GM23338 (cell line): ENCODE measurements at places on chromosomes 4 and X.

- no peak for DNase-seq
Measured at GRCh38 chr4:162149644-162150043, 14.2 kb downstream of the FSTL5 start.

DNA sequence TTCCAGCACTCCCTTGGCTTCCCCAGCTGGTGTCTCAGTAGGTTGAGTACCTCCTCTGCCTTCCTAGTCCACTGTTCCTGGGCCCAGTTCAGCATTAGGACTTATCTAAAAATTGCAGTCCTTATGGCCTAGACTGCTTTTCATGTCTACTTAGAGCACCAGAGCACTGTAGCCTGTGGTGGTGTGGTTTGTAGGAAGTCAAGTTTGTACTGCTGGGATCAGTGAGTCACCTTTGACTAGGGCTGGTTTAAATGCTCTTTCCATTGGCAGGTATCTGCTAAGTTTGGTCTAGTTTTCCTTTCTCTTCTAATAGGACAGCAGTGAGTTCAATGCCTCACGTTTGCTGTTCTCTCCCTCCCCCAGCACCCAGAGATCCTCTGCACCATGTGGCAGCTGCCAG is 233.6 kb upstream of the WDFY3 start:
- DNase-seq, result no peak

DNA sequence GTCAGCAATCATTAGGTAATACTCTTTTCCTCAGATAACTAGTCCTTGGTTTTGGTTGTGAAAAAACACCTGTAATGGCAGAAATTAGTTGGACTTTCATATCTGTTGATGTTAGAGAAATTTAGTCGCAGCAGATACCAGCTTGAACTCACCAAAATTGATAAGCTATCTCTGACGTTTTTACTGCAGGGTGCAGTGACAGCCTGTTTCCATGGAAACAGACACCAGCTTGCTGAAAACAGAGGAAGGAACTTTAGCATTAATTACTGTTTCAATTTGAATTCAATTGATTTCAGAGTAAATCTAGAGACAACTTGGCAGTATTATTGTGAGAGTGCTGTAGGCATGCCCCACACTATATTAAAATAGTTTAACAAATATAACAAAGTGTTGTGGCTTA is 246.5 kb downstream of the PPP1R2C start:
- no peak for DNase-seq

- no peak for DNase-seq
Measured at GRCh38 chr4:179596621-179597020, 2154.4 kb upstream of the AGA start.

GRCh38 chrX:43469391-43470054 is 186.6 kb upstream of the MAOA start:
- DNase-seq, result no peak

- DNase-seq, result no peak
Measured at GRCh38 chr4:80500613-80501012, 165.1 kb downstream of the CFAP299 start.

DNA sequence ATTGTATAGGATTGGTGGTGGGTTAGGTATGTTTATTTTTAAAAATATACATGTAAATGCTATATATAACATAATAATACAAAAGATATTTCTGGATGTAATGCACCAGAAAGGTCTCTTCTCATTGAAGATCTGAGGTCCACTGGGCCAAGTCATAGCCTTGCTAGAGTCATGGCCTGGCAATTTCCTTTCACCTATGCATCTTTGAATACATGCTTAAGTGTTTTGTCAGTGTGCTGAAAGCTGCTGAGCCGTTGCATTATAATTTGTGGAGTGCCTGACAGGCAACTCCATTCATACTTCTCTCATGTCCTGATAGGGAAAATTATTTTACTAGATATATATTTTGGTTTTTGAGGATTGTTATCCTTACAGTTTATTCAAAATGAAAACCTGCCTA is 410.2 kb upstream of the CT83 start:
- no peak for DNase-seq

DNA sequence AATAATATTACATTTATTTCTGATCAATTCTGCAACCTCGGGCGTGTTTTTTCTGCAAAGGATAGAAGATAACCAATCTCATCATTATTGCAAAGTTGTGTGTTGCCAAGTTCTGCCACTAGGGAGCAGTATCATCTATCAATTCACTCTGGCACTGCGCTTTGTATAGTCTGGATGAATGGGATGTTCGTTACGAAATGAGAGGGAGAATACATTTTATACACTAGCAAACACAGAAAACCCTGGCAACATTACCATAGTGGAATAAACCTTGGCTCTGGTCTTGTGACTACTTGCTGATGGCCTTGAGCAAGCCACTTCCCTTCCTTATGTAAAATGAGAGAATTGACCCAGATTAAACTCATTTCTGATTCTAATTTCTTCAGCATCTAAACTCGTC is 97.5 kb upstream of the ZNF518B start:
- peak; percentile 81 for DNase-seq

GRCh38 chr4:36138220-36138619 is 106.1 kb downstream of the ARAP2 start:
- no peak for DNase-seq

DNA sequence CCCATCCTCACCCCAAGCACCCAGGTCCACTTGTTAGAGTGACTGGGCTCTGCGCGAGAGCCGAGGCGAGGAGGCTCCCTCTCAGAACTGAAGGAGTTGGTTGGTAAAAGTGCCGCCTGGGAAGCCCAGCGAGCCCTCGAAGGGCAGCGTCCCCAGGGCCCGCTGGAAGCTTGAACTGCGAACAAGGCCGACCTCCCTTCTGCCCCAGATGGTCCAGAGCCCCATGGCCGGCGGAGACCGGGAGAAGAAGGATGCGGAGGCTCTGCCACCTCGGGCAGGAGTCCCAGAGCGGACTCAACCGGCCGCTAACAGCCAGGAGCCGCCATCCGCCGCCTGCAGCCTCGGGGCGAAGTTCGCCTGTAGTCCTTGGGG is 116.3 kb upstream of the TEX13C start:
- peak; percentile 23 for DNase-seq

DNA sequence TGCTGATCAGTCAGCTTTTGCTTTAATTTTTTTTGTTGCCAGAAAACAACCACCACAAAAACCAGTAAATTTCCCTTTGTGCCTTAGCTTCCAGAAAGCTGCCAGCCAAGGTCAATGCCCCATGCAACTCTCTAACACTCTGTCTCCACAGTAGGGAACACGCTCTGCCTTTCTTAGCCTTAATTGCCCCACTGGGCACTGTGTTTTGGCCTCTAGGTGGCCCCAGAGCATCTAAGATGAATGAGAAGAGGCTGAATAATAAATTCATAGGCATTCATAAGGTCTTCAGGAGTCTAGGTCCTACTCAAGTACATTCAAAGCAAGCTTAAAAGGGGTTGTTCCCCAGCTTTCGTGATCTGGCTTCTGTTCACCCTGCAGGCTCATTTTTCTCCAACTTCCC is 57.7 kb upstream of the PASD1 start:
- DNase-seq, result peak; percentile 62

- peak; percentile 20 for DNase-seq
Measured at GRCh38 chrX:47629419-47630200, at the start of gene CFP. CFP (minus strand) TSS chrX:47629930; CDS start chrX:47629844, 86 bp downstream.

DNA sequence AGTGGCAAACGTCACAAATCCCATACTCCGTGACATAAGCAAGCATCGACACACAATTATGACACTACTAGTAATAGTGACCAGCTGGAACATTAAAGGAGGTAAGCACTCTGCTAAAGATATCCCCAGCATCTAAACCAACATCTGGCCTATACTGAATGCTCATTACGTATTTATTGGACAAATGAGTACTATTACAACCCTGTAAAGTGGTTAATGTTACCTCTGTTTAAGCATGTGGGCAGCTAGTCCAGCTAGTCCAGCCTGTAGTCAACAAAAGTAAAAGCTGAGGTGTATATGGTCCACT is 419 bp upstream of the RPGR start:
- no peak for DNase-seq

DNA sequence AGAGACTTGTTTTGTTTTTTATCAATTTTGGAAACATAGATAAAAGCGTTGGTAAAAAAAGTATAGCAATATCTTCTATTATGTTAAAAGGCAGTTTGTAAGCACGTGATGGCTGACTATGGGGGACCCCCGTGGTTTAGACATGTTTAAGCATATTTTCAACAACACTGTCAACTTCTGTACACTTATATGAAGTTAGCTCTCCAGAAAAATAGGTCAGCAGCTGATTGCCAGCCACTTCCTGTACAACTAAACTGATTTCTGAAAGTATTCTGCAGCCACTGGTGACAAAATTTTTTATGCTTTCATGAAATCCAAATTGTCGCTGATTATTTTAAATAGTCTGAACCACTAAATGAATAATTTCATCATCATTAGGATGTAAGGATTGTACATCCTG is 45.2 kb downstream of the RBMX2 start:
- DNase-seq, result no peak

GRCh38 chrX:55167124-55167803 is 52.9 kb upstream of the PAGE5 start:
- DNase-seq, result peak; percentile 2

- DNase-seq, result no peak
Measured at GRCh38 chrX:44228621-44229020, 114.9 kb downstream of the EFHC2 start.

DNA sequence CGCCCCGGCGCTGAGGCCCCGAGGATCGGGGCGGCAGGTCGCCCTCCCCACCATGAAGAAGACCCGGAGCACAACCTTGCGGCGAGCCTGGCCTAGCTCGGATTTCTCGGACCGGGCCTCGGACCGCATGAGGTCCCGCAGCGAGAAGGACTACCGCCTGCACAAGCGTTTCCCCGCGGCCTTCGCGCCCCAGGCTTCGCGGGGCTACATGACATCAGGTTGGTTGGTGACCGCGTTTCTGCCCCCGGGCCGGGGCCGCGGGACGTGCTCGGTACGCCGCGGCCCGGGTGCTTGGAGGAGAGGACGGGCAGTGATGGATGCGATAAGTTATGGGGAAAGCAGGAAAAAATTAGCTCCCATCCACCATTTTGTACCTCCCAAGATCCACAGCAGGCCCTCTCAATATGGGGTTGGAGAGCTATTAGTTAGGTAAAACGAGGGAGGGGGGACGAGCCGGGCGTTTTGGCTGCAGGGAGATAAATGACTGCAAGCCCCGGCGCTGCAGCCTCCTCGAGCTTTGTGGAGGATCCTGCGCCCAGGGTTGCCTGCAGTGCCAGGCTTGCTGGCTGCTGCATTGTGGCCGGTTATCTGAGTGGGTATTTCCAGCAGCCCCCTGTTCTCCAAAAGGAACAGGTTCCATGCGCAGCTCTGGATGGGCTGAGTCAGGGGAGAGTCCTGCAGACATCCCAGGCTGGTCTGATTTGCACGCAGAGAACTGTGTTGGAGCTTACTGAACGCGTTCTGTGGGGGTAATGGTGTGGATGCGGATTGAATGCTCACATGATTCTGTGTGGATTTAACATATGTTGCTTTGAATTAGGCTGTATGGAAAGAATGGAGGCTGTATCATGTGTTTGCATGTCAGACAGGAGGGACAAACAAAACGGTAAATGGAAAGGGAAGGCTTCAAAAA is 1.9 kb downstream of the STOX2 start:
- peak; percentile 74 for DNase-seq

DNA sequence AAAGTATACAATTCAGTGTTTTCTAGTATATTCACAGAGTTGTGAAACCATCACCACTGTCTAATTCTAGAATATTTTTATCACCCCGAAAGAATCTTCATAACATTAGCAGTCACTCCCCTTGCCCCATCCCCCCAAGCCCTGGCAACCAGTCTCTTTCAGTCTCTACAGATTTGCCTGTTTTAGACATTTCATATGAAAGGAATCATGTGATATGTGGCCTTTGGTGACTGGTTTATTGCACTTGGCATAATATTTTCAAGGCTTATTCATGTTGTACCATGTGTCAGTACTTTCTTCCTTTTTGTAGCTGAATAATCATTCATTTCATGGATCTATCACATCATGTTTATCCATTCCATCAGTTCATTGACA is 371.7 kb downstream of the AFF2 start:
- no peak for DNase-seq

GRCh38 chrX:45697591-45697990 is 496.9 kb upstream of the DIPK2B start:
- DNase-seq, result no peak

DNA sequence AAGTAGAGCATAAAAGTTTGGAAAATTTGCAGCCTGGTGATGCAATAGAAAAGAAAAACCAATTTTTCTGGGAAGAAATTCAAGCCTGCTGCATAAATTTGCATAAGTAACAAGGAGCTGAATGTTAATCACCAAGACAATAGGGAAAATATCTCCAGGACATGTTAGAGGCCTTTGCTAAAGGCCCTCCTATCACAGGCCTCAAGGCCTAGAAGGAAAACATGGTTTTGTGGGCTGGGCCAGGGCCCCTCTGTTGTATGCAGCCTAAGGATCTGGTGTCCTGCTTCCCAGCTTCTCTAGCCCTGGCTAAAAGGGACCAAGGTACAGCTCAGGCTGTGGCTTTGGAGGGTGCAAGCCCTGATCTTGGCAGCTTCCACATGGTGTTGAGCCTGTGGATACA is 6.2 kb upstream of the RTL3 start:
- DNase-seq, result no peak

- peak; percentile 94 for DNase-seq
Measured at GRCh38 chr4:56410247-56411062, 23.2 kb upstream of the AASDH start.

DNA sequence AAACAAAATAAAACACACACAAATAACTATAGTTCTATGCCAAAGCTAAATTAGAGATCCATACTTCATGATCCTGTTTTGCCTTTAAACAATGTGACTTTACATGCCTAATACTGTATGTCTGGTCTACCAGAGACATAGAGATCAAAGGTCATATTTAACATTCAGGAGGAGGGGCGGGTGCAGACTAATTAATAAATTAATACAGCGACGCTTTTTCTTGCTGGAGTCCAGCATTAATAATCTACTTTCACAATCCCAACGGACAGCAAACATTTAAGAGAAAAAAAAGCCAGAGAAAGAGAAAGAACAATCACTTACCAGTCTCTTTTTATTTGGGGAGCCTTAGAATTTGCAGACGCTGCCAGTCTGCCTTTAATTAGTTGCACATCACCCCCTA is 509 bp downstream of the CXXC4 start:
- DNase-seq, result no peak

GRCh38 chr4:21242163-21242562 is 541.9 kb downstream of the PACRGL start:
- no peak for DNase-seq

- no peak for DNase-seq
Measured at GRCh38 chr4:170736710-170737109, 647.0 kb upstream of the AADAT start.

DNA sequence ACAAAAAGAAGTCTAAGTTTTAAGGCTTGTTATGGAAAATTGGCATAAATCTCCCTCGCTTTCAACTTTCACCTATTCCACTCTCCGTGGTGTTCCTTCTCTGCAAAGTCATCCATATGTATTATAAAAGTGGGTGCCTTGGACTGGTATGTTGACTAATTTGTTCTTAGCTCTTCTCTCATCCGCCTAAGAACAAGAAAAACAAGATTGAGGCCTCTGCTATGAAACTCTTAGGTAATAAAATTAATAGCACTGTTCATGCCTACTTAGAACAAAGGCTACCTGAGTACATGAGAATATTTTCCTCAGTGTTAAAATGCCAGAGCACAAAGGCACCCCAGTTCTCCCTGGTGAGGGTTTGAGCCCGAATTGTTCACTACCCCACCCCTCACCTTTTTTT is 1.3 kb downstream of the CNGA1 start:
- no peak for DNase-seq
